GM12891 (cell line): ENCODE measurements at places on chromosomes 2 and 18.
A peak's percentile ranks its signal among the peaks of the same experiment; 100 is the strongest.

DNA sequence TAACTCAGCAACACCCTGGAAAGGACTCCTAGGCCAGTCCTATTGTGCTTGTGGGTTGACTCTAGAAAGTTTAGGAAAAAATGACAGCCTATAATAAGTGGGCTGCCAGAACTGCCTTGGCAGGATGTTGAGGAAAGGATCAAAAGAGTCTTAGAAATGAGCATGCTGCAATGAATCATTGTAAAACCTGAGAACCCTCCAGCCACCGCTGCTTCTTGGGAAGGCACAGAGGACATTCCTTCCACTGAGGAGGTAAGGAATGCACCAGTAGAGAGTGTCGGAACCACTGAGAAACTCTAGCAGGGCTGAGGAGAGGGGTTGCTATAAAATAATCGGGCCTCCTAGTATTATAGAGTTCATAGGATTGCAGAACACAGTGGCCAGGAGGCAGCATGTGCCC is 146.7 kb upstream of the SMIM21 start:
- DNase-seq = no peak

DNA sequence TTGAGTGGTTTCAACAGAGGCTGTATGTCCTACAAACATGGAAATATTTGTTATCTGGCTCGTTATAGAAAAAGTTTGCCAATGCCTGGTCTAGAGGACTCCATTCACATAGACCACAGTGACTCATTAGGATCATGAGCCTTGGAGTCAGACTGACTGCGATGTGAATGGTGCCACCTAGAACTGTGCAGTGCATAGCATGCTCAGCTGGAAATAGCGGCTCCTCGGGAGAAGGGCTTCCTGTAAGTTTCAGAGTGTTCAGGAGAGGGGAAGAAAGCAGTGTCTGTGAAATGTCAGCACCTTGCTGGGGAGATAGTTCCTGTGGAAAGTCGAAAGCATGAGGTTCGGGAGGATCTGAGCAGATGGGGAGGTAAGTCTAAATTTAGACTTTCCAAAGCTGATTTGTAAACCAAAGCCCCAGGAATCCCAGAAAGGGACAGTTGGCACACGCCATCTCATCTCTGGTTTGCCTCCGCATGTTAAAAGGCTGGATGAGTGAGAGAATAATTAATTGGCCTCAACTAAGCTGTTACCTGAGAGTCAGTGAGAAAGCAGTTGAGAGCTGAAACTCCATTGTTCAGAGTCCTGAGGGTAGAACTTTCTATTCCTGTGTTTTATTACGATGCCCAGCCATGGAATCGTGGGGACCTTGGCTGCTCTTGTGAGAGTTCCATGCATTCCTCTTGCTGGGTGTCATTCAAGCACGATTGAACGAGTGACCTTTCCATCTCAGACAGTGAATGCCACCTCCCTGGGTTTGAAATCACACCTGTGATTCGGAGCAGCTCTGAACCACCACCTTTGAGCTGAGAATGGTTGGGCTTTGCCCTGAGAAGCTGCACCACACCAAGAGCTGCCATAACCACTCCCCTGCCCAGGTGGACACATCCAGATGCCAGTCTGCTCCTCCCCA is 99.5 kb downstream of the MAPK4 start:
- DNase-seq = no peak

- DNase-seq = no peak
Measured at GRCh38 chr2:179307616-179308371, 43.2 kb upstream of the SESTD1 start.

DNA sequence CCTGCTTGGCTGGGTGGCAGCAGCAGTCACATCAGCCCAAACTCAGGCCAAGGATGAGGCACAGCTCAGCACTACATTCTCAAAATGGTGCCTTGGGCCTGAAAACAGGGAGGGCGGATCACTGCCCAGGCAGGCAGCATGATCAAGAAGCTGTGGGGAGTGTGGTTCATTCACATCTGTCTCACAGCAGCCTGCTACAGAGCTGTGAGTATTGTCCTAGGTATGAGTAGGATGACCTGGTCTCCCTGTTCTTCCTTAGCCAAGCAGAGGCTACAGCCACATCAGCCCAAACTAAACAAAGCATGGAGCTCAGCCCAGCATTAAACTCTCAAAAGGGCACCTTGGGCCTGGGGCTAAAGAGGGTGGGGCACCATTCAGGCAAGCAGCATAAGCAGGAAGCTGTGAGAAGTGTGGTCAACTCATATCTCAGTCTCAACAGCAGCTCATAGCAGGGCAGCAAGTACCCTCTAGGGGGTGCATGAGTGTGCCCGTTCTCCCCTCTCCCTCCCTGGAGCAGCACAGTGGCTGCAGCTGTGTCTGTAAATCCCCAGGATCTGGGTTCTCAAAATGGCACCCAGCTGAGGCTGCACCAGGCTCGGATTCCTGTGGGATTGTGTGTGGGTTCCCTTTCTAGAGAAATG is 139.6 kb downstream of the TRABD2A start:
- peak; percentile 9 for DNase-seq

- DNase-seq = no peak
Measured at GRCh38 chr2:40783704-40784103, 331.8 kb upstream of the SLC8A1 start.

- no peak for DNase-seq
Measured at GRCh38 chr18:5030636-5031035, 166.4 kb downstream of the AKAIN1 start.

DNA sequence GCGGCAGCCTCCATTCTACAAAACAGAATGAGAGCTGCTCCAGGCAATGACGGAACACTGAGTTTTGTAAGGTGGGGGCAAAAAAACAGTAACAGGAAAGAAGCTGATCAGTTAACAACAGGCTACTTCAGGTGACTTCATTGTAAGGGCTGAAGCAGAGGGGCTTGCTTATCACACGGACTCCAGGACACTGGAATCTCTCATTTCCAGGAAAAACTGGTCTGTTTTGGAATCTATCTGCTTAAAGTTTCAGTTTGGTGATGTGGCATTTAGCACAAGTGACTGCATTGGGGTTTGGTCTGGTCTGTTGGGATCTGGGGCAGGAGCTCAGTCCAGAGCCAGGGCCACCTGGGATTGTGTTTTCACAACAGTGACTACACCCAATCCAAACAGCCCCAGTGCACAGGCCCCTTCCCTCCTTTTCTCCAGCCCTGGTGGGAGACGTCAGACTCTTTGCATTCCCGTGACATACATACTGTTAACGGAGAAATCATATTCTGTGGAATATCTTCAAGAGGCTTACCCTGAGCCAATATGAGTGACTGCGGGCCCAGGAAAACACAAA is 14.1 kb downstream of the AMER3 start:
- DNase-seq = no peak

DNA sequence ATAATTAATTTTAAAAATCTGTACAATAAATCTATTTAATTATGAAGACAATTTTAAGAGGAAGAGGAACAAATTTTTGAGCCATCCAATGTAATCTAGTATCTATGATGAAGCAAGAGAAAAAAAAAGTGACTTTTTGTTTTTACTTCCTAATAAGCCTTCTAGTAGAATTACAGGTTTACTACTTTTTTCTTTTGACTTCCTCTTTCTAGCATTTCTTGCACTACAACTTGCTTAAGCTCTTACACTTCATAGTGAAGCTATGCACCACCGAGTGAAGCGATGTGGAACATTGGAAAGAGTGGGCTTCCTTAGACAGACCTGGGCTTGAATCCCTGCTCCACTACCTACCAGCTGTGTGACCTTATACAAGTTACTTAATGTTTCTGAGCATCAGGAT is 2.1 kb downstream of the SERPINB2 start:
- no peak for DNase-seq

- peak; percentile 37 for DNase-seq
Measured at GRCh38 chr2:68203587-68203986, 45.9 kb downstream of the PNO1 start.

GRCh38 chr18:76803814-76804213 is 18.5 kb upstream of the ZNF236 start:
- peak; percentile 45 for DNase-seq

DNA sequence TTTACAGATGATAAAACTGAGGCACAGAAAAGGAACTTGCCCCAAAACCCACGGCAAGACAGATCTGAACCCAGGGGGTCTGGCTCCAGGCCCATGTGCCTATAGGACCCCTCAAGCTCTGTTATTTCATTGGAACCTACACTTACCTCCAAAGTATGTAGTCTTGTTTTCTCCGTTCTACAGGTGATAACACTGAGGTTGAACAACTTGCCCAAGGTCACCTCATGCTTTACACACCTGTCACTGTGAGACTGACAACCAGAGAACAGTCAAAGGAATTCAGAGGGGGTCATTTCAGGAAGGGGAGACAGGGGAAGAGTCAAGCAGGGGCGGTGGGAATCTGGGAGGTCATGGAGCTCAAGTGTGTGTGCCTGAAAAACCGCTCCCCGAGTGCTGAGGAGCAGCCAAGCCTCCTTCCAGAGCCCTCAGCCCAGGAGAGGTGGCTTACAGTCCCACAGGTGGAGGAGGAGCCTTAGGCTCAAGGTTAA is 47.7 kb downstream of the SERTAD2 start:
- no peak for DNase-seq

GRCh38 chr18:2919600-2919999 is 72.8 kb downstream of the EMILIN2 start:
- no peak for DNase-seq

GRCh38 chr2:217118559-217119284 is 258.9 kb upstream of the TNP1 start:
- no peak for DNase-seq

DNA sequence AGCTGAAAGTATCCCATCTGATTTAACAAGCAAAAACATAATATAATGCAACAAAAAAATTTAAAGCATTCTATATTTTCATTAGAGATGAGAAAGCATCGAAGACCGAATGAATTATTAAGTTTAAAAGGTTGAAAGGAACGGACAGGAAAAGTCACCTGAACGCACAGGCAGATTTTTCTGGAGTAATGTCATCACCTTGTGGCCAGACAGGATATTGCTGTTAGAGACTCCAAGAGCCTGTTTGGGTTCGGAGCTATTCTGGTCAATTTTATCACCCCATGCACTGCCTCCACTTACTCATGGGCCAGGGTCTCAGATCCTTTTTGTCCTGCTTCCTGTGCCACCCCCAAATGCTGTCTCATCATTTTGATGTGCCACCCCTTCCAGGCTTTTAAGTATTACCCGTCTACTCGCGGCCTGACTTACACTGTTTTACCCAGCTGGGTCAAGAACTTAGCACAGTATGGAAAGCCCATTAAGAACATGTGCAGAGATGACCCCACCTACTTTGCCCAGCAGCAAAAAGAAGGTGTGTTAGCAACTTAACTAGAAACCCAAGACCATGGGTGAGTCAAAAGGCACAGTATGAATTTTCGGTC is 27.3 kb downstream of the GKN2 start:
- DNase-seq = peak; percentile 28

DNA sequence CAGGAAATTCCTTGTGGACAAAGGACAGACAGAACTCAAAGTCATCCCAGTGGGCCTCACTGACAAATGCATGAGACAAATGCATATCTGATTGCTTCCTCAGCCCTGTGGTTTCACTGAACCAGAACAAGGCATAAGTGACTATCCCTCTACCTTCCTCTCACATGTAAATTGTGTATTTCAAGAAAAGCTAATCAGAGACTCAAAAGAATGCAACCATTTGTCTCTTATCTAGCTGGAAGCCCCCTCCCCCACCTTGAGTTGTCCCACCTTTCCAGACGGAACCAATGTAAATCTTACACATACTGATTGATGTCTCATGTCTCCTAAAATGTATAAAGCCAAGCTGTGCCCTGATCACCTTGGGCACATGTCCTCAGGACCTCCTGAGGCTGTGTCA is 102.0 kb upstream of the TMEM200C start:
- no peak for DNase-seq
